ENCODE measurements at places on chromosomes 6 and 20. TPM values are rescaled to one million over a fixed set of nuclear protein-coding genes. Genes with fewer than 3 reads are reported as not detected.

- DNase-seq = no peak
- H3K4me3 ChIP-seq = no peak overlapping the region
- H3K27ac ChIP-seq = no peak overlapping the region
- H3K4me1 ChIP-seq = no peaks in the 10 kb centered on the region
- H3K27me3 ChIP-seq = no peaks in the 10 kb centered on the region
Measured at GRCh38 chr20:15318682-15319081, 981.3 kb upstream of the FLRT3 start.

GRCh38 chr6:130259557-130259956 lies 36.8 kb upstream of the SAMD3 start:
- no peak overlapping the region for H3K27ac ChIP-seq
- no peaks in the 10 kb centered on the region for H3K4me1 ChIP-seq
- DNase-seq = no peak
- no peak overlapping the region for H3K4me3 ChIP-seq
- no peaks in the 10 kb centered on the region for H3K36me3 ChIP-seq
- H3K27me3 ChIP-seq = no peaks in the 10 kb centered on the region

DNA sequence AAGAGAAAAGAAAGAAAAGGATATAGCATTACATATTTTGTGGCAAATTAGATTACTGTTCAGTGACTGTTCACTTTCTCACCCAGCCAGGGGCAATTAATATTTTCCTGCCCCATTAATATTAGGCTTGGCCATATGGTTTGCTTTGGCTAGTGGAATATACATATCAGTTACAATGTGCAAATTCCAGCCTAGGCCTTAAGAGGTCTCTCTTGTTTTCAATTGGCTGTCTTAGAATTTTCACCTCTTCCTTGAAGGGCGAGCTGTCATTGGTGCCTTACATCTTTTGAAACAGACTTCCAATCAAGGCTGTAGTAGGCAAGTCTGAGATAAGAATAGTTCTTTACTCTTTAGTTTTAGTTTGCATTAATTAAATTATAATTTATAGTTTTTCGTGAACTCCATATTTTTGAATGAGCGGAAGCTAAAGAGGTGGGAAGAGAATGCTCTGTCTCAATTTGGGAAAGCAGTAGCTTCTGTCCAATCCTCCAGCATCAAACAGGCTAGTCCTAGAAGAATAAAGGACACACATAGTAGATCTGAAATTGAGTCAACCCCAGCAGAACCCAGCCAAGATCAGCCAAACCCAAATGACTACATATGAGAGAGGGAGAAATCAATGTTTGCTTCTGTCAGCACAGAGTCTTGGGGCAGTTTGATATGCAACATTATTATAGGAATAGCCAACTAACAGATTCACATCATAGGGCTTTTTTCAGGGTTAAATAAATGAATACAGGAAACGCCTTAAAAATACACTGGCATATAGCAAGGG lies 6.3 kb upstream of the CSNK2A1 start:
- no peaks in the 10 kb centered on the region for H3K36me3 ChIP-seq
- DNase-seq = no peak

- no peak overlapping the region for H3K4me3 ChIP-seq
- DNase-seq = no peak
- H3K27me3 ChIP-seq = no peaks in the 10 kb centered on the region
- peak overlapping the region; percentile 78 for H3K27ac ChIP-seq
Measured at GRCh38 chr20:45918779-45919537, 7.0 kb upstream of the PLTP start.

GRCh38 chr20:50682947-50683530 lies 8.3 kb downstream of the RIPOR3 start:
- no peaks in the 10 kb centered on the region for H3K27me3 ChIP-seq
- no peaks in the 10 kb centered on the region for H3K36me3 ChIP-seq
- H3K4me1 ChIP-seq = peaks cover 3% of the 10 kb centered on the region
- no peak overlapping the region for H3K4me3 ChIP-seq

DNA sequence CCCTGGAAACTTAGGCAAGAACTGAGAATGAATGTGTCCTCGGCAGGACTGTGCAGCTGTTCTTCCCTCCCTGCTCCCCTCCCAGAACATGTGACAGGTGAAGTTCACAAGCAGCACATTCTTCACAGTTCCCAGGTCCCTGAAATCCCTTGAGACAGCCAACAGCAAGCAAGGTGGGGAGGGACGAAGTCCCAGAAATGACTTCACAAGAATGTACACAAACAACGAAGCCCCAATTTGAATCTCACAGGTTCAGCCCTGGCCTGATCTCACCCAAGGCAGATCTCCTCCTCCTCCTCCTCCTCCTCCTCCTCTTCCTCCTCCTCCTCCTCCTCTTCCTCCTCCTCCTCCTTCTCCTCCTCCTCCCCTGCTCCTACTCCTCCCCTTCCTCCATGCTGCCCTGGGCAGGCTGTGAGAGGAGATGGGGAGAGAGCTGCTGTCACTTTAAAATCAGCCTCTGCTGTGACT lies 32.4 kb downstream of the WRNIP1 start:
- H3K27me3 ChIP-seq = no peaks in the 10 kb centered on the region
- H3K4me1 ChIP-seq = peaks cover 7% of the 10 kb centered on the region
- H3K4me3 ChIP-seq = no peak overlapping the region
- H3K36me3 ChIP-seq = no peaks in the 10 kb centered on the region
- H3K27ac ChIP-seq = no peak overlapping the region

DNA sequence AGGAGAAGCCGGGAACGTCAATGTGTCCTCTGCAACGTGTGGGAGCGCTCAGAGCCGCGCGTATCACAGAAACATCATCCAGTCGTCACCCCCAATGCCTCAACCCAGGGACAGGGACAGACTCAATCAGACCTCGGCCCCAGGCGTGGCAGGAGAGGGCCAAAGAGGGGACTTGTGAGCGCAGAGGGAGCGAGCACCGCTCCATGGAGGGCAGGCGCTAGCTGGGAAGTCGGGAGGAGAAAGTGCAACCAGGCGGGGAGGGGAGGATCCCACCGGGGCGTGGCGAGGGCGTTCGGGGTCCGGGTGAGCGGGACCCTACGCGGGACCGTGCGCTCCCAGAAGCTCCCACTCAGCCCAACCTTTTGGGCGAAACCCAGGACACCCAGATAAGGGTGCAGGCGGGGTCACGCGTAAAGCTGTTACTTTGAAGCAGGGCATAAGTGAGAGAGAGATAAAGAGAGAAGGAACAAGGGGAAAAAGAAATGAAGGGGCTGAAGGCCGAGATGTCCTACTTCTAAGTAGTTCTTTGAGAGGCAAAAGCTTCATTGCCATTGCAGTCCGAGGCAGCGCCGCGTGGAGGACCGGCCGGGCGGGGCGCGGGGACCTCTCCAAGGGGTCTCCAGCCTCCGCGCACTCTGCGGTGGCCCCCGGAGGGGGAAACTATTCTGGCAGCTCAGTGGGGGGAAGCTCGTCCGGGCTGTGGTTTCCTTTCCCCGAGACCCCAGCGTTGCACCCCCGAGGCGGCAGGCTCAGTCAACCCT lies 862 bp upstream of the SOBP start:
- peaks cover 29% of the 10 kb centered on the region for H3K4me1 ChIP-seq
- no peaks in the 10 kb centered on the region for H3K36me3 ChIP-seq
- DNase-seq = no peak
- peak overlapping the region; percentile 60 for H3K4me3 ChIP-seq
- H3K27me3 ChIP-seq = peaks cover 83% of the 10 kb centered on the region

DNA sequence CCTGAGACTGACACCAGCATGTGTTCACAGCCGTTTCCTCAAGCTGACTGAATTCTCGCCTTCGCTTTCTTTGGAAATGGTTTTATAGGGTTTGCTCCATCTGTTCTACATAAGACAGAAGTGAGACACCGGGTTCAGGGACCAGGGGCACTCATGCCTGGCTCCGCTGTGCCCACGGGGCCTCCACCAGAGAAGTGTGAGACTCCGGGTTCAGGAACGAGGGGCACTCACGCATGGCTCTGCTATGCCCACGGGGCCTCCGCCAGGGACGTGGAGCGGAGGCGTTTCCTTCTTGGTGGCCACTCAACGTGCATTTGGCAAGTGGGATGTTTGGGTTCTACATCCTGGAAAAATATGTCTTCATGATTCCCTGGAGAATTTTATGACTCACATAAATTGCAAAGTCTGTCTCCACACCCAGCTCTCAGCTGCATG lies 106.6 kb downstream of the RNASET2 start:
- no peaks in the 10 kb centered on the region for H3K36me3 ChIP-seq
- H3K4me1 ChIP-seq = no peaks in the 10 kb centered on the region
- H3K4me3 ChIP-seq = no peak overlapping the region
- H3K27ac ChIP-seq = no peak overlapping the region
- DNase-seq = no peak
- no peaks in the 10 kb centered on the region for H3K27me3 ChIP-seq

- DNase-seq = peak; percentile 12
- H3K36me3 ChIP-seq = no peaks in the 10 kb centered on the region
- no peak overlapping the region for H3K4me3 ChIP-seq
- no peaks in the 10 kb centered on the region for H3K27me3 ChIP-seq
- H3K4me1 ChIP-seq = no peaks in the 10 kb centered on the region
Measured at GRCh38 chr6:89242574-89243330, 25.6 kb upstream of the GABRR1 start.

- no peaks in the 10 kb centered on the region for H3K36me3 ChIP-seq
- no peaks in the 10 kb centered on the region for H3K4me1 ChIP-seq
- no peaks in the 10 kb centered on the region for H3K27me3 ChIP-seq
- no peak for DNase-seq
- H3K27ac ChIP-seq = no peak overlapping the region
- no peak overlapping the region for H3K4me3 ChIP-seq
Measured at GRCh38 chr6:15274692-15275387, 29.0 kb downstream of the JARID2 start.

DNA sequence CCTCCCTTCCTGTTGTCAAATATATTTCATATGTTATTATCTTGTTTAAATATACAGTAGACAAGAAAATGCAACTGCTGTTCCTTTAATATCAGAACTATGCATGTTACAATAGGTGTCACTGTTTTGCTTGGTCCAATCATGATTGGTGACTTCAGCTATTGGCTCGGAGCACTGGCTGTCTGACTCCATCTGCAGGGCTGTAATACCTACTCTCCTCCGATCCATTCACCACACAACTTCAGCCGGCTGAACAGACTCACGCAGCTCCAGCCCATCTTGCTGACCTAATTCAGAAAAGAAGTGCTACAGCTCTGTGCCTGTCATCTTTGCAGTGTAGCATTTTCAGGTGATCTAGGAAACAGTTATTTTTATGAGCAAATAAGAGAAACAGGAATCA lies at the start of gene BTBD3:
Gene BTBD3 (plus strand): TSS at position 231 of the 400 bp plus-strand sequence. CDS start 383 bp downstream, outside the sequence.
- no peaks in the 10 kb centered on the region for H3K27me3 ChIP-seq
- H3K27ac ChIP-seq = peak within 1 kb of the TSS; percentile 45
- no peaks in the 10 kb centered on the region for H3K36me3 ChIP-seq
- H3K4me1 ChIP-seq = peaks cover 6% of the 10 kb centered on the region

GRCh38 chr6:93721386-93722048 lies 302.2 kb upstream of the EPHA7 start:
- no peak overlapping the region for H3K4me3 ChIP-seq
- no peaks in the 10 kb centered on the region for H3K4me1 ChIP-seq
- no peaks in the 10 kb centered on the region for H3K27me3 ChIP-seq
- DNase-seq = no peak
- no peak overlapping the region for H3K27ac ChIP-seq

Gene SLC17A2
- total RNA-seq = not detected

Gene NCOA3
- total RNA-seq = 9.2 TPM

Gene HSPA12B
- 3.2 TPM for total RNA-seq

Gene COX4I2
- total RNA-seq = not detected
